ENCODE measurements at places on chromosomes 7 and 10. TPM values are rescaled to one million over a fixed set of nuclear protein-coding genes. Genes with fewer than 3 reads are reported as not detected.

The UCMA gene
- total RNA-seq = not detected

The C1GALT1 gene
- 10.0 TPM for total RNA-seq

The WDFY4 gene
- 4.9 TPM for total RNA-seq

GRCh38 chr7:47291461-47292081, 290.3 kb downstream of the TNS3 start:
- DNase-seq = no peak

DNA sequence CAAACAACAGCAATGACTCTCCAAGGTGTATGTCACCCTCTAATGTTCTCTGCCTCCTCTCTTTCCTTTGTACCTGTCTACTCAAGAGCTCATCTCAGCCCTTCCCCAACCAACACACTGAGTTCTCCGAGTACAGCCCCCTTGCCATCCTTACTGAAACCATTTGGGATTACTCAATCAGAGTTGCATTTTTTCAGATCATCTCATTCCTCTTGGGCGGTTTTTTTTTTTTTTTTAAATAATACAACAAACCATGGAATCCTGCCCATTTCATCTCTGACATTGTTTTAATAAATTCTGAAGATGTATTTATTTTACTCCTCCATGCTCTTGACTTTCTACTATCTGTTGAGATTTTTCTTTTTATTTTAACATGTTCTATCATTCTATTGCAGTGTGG, 4.2 kb upstream of the CREB3L2 start:
- no peak for DNase-seq

- DNase-seq = no peak
Observed at GRCh38 chr7:40544871-40545303, 410.1 kb downstream of the SUGCT start.

DNA sequence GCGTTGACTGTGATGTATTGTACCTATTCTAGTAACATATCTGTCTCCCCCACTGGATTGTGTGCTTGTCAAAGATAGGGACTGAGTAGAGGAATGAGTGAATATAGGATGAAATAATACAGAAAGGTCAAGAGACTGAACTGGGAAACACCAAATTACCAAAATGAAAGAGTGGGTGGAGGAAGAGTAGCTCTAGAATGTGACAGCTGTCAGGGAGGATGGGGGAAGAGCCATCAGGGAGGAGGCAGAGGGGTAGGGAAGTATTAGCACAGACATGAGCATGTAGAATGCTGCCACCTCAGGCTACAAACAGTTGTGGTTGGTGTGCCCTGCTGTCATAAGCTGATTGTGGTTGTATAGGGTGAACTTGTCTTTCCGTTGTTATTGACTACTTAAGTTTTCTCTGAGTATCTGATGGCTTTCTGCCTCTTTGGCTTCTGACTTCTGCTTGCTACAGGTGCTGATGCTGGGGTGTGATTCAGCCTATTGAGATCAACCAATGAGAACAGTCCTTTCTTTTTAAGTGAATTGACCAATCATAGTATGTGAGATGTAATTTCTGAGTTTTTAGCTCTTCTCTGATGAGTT, 5.6 kb downstream of the CCSER2 start:
- DNase-seq = no peak

GRCh38 chr10:114061148-114061547, 17.5 kb downstream of the ADRB1 start:
- no peak for DNase-seq

DNA sequence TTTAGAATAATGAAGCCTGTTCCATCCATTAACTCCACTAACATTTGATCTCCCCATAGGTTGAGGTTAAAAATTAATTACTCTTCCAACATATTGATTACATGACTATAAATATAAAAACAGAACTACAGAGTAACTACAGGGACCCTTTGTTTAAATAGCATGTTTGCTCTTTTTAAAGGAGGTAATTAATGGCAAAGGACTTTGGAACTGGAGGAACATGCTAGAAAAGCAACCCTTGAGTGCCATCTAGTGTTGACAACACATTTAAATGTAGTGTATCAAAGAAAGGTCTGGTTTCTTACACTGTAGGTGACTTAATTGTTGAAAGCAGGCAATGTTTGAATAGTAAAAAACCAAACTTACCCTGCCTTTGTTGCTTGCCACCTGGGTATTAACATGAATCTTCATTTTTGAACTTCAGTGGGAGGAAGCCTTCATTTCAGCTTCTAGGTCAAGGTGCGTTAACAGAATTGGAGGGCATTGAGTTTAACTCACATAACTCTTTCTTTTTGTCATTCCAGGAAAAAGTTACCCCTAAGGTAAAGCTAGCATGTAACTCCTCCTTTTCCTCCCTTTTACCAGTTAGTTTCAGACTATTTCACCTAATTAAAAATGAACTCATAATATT, 52.6 kb upstream of the CAPZA2 start:
- no peak for DNase-seq

DNA sequence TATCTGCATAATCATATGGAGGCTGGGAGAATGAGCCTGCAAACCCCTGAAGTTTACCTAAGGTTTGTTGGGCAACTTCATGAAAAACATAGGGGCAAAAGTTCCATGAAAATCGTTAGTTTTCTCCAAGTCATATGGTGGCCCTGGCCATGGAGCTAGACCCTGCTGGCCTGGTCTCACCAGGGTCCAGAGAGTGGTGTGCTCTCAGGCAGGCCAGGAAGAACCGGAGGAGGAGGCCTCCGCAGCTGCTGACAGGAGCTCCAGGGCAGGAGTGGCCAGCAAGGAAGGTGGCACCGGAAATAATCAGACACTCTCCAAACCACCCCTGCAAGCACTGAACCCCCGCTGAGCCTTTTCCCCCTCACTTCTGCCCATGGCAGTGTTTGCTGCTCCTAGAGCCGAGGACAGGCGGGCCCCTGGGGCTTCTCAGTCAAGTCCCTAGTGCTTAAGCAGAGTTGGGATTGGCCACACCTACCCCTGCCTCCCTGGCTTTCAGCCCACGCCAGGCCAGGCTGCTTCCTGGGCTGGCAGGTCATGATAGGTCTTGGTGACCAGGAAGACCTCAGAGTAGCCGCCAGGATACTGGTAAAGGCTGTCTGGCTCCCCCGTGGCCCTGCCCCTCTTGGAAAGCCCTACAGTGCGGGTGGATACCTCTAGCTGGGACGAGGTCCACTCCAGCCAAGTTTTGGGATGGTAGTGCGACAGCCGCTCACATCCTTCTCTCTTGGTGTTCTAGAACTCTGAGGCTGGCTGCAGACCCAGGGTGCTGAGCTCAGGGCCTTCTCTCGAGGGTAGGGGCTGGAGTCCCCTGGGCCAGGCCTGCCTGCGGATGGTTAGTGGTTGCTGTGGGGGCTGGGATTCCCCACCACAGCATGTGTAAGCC, 242.8 kb downstream of the MGMT start:
- no peak for DNase-seq

DNA sequence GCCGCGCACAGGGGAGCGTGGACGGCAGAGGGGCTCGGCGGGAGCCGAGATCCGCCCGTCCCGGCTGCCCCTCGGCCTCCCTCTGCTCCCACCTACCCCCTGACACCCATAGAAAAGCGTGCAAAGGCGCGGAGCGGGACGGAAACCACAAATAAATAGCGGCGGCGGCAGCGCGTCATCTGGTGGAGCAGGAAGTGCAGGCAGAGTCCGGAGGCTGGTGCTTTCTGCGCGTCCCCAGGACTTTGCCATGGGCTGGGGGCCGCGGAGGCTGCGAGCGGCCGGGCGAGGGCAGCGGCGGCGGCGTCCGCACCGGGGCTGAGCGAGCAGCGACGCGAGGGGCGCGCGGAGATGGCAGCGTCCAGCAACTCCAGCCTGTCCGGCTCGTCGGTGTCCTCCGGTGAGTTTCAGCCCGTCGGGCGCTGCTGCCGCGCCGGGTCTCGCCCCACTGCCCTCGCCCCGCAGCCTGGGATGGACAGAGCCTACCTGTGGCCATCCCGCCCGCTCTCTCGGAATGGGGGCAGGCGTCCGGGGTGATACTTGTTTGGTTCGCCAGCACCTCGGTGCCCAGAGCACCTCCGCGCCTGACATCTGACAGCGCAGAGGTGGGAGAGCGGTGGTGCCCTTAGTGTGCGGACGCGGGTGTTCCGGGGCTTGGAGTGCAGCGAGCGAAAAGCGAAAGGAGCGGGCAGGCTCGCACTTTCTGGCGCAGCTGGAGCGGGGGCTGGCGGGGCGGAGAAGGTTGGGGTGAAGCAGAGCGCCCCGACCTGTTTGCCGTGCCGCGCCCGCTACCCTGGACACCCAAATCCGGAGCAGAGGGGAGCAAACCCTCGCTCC, at the start of gene CHN2:
CHN2 (plus strand) TSS at position 182 of the 834 bp plus-strand sequence.
- DNase-seq = peak; percentile 80

- DNase-seq = peak; percentile 96
Observed at GRCh38 chr10:132631338-132631735, 93.8 kb downstream of the INPP5A start.

GRCh38 chr7:46153951-46154787, 233.1 kb upstream of the IGFBP3 start:
- DNase-seq = no peak

DNA sequence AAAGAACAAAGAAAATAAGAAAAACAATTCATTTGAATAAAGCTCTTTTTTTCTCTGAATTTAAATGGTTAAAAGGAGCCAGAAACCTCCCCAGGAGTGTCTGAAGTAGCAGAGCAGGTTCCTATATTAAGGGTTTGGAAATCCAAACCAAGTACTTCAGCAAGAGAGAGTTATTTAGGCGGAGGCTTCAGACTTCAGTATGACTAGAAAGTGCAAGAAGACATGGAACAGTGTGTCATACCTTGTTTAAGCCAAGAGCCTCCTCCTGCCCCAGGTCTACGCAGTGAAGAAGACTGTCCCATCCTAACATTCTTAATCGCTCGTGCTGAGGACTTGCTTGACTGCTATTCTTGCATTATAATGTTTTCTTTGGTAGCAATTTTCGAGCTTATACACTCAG, 51.3 kb downstream of the ODAD2 start:
- DNase-seq = no peak

DNA sequence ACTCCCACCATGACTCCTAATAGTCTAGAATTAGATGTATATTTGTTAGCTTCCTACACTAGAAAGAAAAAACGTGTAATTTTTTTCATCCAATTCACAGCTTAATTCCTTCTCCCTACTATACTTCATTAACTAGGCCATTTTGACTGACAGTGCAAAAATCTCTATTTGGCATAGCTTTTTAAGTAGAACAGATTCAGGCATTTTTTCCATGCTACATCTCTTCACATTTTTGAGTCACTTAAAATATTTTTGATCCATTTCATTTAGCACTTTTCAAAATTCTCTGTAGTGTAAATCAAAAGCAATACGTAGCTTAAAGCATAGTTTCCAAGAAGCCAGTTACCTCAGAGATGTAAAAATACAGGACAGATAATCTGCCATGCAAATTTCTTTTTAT, 391.1 kb upstream of the NPVF start:
- no peak for DNase-seq

- no peak for DNase-seq
Observed at GRCh38 chr10:13872411-13872810, 285.6 kb downstream of the PRPF18 start.

DNA sequence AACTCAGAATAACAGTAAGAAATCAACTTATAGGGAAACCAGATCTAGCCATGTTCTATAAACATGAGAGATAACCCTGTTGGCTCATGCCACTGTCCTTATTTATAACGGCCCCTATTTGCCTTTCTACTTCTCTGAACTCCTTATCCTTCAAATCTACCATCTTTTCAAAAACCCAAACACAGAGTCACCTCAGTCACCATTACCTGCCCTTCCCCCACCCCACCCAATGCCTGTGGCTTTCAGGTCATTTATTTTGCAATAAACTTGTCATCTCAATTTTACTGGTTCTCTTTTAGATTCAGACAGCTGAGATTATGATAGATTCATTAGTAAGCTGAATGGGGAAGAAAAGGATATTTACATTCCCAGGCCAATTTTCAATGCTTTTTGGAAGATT, 53.6 kb downstream of the KMT2C start:
- DNase-seq = no peak

DNA sequence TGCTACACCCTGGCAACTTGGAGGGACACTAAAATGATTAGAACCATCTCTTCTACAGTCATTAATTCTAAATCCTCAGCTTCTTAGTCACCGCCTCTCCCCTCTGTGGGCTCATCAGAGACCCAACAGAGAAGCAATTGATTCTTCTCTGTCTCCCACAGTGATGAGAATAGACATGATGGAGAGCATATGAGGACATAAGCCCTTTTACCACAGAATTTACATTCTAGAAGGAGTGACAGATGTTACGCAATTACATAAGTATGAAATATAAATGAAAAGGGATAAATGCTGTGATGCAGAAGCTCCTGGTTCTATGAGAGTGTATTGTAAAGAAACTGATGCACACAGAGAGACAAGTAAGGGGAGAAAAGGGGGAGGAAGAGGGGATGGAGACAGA, 18.1 kb upstream of the ABCB5 start:
- DNase-seq = no peak

GRCh38 chr7:92052159-92052558, 82.1 kb downstream of the CYP51A1 start:
- no peak for DNase-seq
